ENCODE measurements at places on chromosomes 11 and 22.

DNA sequence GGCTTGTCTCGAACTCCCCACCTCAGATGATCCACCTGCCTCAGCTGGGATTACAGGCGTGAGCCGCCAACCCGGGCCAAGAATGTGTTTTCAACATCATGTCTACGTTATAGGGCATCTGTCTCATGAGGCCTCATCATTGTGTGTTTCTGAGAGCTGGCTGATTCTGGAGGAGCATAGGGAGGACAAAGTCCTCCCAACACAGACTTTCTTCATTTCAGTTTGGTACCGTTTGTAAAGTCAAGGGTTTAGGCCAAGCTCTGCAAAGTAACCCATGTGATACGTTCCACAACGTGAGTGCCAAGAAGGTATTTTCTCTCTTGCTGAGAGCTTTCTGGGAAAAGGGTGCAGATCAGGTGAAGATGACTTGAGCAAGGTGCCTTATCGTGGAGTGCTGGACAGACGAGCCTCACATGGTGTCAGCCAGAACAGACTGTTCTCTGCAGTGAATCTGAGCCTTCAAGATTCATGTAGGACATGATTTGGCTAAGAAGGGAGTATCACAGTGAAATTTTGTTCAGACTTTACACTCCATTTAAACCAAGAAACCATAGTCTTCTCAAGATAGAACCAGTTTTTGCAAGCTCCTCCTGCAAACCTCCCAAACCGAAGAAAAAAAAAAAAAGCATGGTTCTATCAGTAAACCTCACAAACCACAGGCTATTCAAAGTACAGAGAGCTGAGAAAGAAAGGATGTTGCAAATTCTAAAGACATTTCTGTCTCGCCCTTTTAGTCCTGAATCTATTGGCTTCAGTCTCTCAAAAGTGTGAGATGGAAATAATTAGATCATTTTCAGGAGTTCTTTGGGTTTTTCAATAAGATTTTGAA is 71.7 kb downstream of the DBX1 start:
- no peak for DNase-seq

DNA sequence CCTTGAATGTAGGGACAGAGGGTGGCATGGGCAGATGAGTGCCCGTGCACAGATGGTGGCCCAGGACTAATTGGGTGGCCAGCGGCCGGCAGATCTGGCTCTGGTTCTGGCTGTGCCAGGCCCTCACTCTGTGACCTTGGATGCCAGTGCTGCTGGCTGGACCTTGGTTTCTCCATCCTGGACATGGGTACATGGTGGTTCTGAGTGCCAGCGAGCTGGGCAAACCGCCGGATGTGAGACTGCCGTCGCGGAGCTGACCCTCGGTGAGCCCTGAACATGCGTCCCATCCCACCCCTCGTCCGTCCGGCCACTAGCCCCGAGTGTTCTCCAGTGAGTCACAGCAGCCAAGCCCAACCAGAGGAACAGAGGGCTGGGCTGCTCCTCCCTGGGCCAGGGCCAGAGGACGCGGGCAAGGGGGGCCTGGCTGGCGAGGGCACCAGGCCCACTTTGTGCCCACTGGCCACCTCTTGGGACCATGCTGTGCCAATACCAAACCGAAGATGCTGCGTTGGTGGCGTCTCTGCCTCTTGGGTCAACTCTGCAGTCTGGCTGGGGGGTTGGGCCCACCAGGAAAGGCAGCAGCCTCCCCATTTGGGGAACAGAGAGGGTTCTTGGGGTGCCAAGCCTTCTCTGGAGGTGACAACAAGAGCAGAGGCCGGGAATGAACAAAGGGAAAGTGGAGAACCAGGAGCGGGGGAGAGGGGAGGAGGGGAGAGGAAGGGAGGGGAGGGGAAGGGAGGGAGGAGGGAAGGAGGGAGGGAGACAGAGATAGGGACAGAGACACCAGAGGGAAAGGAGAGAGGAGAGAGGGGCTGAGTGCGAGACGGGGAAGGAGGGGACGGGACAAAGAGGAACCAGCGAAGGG is 10.7 kb downstream of the LSP1 start:
- peak; percentile 67 for DNase-seq

- DNase-seq = peak; percentile 59
These were observed 18.7 kb downstream of the PPM1F start for GRCh38 chr22:21933910-21934309.

DNA sequence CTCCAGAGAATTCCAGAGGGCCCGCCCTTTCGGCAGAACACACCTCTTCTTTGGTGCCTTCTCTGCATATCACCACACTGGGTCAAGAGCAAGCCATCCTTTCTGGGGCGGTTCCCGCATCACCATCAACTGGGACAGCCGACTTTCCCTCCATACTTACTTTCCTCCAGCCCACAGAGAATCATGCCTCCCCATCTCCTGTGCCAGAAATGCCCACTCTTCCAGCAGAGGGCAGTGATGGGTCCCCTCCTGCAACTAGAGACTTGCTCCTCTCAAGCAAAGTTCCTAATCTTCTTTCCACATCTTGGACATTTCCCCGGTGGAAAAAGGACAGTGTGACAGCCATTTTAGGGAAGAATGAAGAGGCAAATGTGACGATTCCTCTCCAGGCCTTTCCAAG is 157.7 kb downstream of the C11orf91 start:
- peak; percentile 38 for DNase-seq

DNA sequence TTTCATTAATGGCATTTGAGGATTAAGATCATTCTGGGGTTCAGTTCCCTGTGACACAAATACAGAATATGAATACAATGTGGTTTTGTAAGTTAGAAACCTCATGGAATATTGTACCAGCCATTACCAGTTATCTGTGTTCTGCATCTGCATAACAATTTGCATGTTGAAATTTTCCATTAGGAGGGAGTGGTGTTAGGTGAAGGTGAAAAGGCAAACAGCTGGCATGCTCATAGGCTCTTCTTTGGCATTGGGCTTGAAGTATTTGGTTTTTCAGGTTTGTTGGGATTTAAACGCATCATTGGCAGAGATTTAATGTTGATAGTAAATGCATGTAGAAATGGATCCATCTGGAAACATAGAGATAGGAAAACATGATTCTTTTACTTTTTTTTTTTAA is 18.6 kb downstream of the RTN3 start:
- DNase-seq = no peak

DNA sequence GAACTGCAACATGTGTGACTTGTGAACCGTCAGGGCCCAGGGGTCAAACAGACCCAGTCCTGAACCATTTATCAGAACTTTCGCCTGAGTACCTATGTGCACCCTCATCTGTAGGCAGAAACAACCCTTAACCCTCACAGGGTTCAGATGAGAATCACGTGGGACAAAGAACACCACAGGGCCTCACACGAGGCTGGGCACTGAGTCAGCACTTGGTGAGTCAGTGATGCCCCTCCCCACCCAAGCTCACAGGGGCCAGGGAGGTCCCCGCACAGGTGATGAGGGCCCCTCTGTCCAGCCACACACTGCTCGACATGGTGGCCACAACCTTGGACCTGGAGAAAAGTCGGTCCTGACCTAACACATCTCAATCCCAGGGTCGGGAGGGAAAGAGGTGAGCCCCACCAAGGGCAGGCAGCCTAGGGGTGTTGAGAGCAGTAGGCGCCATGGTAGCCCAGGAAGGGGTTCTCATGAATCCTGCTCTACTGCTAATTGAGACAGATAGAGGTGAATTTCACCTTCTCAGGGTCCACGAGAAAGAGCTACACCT is 176.4 kb downstream of the SHANK2 start:
- no peak for DNase-seq

GRCh38 chr11:73152861-73153483 is 10.9 kb upstream of the FCHSD2 start:
- no peak for DNase-seq

- peak; percentile 25 for DNase-seq
These were observed 19.5 kb downstream of the BLID start for GRCh38 chr11:122096272-122097112.

DNA sequence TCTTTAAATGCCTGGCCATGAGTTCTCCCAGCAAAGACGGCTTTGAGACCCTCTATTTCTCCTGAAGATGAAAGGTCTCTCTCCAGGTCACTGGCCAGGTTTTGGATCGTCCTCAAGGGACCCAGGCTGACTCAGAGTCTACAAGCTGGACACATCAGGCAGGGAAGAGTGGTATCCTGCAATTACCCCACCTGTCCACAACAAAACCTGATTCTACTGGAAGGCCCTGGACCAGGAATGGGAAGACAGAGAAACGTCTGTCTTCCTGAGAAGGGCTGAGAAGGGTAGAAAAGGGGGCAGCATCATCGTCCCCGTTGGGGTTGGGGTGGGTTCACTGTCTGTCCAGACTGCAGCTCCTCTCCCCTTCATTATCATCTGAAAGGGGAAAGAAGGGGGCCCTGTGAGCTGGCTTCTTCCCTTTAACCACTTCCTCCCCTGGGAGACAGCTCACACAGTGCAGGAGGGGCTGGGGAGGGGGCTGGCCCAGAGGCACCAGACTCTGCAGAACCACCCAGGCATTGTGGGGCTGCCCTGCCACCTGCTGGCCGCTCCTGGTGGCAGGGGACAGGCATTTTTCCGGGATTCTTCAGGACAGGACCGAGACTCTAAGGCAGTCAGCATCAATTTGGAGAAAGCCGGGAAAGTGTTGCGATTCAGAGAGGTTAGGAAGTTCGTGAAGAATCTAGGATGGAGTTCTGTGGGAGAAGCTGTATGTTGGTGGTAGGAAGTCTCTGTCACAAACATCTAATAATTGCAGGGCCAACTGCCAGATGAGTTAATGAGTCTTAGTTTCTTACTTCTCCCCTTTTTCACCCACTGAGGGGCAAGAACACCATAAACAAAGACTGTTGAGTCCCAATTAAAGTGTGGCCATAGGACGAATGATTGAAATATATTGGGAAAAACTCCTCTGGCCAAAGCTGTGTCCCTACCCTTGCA is 57.6 kb downstream of the SYN3 start:
- peak; percentile 49 for DNase-seq

- no peak for DNase-seq
These were observed 10.5 kb downstream of the GRK2 start for GRCh38 chr11:67276781-67277230.

GRCh38 chr11:96260532-96260931 is 82.5 kb downstream of the MAML2 start:
- no peak for DNase-seq

DNA sequence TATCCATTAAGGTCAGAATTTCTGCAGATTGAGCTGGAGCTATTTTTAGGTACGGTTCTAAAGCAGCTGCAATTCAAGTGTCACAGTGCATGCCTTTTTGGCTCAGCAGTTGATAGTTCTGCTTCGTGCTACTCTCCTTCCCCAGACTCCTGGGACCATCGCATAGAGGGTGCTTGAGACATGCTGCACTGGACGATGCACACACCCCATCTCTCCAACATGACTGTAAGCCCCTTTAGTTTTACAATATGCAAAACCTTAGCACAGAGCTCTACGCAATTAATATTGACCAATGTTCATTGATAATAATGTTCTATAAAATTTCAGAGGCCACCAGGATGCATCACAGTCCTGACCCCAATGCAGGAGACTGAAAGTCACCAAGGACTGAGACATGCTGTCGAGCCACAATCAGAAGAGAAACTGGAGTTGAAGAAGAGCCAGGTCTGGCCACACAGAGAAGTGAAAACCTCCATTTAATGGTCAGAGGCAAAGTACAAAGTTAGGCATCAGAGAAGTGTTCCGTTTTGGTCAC is 120.9 kb upstream of the ZC3H12C start:
- peak; percentile 10 for DNase-seq

- DNase-seq = no peak
These were observed 53.4 kb upstream of the SPATA19 start for GRCh38 chr11:133898770-133899115.

GRCh38 chr11:126507646-126508045 is 152.2 kb downstream of the ST3GAL4 start:
- no peak for DNase-seq

GRCh38 chr11:133530501-133530835 is 1.8 kb downstream of the OPCML start:
- no peak for DNase-seq

DNA sequence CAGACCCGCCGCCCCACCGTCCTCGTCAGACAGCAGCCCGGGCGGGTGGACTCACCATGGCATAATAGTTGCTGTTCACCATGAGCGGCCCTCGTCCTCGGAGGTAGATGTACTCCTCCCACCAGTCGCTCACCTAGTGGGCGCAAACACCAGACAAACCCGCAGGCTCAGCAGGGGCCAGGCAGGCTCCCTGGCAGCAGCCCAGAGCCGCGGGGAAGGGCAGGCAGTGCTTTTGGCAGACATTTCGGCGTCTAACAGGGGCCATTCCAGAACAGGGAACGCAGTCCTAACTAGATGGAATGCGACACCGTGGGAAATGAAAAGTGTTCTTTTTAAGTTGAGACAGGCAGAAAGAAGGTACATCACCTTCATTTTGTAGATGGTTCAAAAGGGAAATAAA is 44.9 kb downstream of the CPT1A start:
- DNase-seq = no peak

- DNase-seq = peak; percentile 69
These were observed 516 bp downstream of the VPS26B start for GRCh38 chr11:134224710-134225664.

DNA sequence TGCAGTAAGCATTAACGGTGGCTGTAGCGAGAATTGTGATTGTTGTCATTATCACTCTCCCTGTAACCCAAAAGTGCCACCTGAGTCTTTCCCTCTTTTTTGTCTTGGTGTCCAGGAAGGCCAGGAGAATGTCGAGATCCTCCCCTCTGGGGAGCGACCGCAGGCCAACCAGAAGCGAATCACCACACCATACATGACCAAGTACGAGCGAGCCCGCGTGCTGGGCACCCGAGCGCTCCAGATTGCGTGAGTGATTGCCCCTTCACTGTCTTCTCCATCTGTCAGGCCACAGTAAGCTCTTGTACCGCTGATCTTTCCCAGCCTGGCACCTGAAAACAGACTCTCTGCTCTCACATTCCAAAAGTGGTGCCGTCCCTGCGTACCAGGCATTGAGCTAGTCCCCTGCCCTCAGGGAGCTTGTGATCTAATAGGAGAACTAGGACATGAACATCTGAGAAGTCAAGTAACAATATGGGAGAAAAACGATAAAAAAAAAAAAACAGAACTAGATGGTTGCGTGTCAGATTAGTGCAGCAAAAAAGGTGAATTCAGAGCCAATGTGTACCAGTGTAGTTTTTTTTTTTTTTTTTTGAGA is 5.8 kb downstream of the POLR2F start:
- DNase-seq = no peak

DNA sequence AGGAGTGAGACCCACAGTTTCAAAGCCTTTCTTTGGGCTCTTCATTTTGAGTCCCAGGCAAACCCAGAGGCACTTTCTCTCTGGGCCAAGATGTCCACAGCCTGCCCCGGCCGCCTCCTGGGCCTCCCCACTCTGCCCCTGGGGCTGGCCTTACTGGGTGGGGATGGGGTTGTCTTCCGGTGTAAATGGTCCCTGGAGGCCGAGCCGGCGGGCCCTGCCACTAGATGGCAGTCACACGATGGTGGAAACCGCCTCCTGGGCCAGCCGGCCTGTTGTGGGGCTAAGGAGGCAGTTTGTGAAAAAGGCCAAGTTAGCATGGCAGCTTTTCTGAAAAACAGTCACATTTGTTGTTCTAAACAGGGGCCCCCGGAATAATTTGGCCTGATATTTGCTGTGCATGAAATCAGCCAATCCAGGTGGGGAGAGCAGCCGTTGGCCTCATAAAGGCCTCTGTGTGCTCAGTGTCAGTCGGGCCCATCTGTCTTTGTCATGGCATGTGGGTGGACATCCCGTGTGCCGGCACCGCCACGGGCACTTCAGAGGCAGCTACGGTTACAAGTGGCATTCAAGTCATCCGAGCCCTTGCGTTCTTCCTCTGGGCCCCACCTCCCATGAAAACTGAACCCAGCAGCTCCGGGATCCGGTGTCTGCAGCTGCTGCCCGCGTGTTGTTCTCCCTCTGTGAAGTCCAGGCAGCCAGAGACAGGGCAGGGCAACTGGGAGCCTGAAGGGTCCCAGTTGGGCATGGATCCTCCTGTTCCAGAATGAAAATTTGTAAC is 6.5 kb downstream of the MRPL23 start:
- no peak for DNase-seq

All from midbrain (tissue), 1 donor.